SK-N-DZ (cell line): ENCODE measurements at places on chromosomes 3 and 15.

DNA sequence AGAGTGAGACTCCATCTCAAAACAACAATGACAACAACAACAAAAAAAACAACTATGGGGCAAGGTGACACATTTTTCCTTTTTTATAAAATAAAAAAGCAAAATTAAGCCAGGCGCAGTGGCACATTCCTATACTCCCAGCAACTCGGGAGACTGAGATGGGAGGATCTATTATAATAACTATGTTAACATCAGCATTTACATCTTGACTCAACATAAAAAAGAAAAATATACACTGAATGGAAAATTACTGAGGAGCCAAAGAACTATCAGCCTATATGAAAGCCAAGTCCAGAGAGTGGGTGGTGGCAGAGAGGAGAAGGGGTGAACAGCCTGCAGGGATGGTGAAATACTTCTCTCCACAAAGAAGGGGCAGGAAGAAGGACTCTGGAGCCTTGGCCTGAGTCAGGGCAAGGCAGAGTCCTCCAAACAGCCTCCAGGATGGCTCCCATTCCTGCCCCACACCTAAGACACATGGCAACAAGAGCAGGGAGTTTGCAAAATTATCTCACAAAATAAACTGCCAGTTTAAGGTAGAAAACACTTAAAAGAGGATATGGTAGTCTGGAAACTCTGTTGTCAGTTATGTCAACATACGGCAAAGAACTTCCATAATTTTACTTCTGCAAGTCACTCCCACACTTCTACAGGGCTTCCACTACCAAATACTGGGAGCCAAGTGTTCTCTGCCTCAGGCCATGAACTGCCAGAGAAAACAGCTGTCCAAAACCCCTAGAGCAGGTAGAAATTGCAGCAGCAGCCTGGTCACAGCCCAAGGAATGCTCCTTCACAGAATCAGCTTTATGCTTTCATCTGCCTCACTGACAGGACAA, 25.9 kb downstream of the HSPBAP1 start:
- no peak for DNase-seq

DNA sequence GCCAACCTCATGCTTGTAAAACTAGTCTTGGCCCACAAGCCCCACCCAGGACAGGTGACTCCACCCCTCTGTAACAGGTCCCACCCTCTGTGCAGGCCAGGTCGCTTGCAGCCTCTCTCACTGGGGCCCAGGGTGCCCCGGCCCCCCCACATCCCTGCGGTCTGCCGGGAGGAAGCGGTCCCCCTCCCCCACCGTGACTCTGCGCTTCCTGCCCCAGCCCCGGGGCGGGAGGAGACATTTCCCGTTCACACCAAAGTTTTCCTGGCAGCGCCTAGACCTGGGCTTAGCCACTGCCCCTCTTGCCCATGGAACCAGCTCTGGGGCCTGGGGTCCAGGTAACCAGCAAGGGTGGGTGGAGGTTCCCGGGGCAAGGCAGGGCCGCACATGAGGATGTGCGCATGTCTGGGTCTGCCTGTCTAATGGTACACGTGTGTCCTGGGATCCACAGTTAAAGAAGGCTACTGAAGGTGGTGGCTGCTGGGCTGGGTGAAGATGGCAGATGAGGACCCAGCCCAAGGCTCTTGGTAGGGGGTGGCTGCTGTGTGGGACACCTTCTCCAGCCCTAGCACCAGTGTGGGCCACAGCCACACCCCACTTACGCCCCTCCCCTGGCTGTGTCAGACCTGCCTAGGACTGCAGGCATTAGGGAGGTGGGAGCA, 8.4 kb downstream of the NBEAL2 start:
- DNase-seq = no peak

- DNase-seq = no peak
These were observed 420.5 kb downstream of the EPHB1 start for GRCh38 chr3:135215516-135215915.

GRCh38 chr15:68028888-68029207, 25.3 kb upstream of the PIAS1 start:
- DNase-seq = no peak

DNA sequence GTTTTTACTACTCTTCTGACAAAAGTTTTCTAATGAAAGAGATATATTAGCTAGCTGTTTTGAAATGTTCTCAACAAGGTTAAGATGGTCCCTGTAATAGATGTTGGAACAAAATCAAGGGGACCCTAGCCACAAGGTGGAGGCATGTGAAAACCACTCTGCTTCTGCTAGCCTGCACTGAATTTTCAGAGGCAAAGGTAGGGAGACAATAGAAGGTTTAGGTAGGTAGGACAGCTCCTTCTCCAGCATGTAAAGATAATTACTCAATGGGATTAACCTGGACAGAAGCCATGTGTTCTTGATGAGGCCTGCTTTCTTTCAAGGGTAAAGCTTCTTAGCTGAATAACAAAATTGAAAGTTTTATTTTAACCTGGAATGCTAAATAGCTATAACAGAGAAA, 333.5 kb downstream of the LSAMP start:
- DNase-seq = peak; percentile 48

- no peak for DNase-seq
These were observed 24.3 kb downstream of the SIAH2 start for GRCh38 chr3:150738688-150739087.

- DNase-seq = no peak
These were observed 135.4 kb upstream of the FRMD4B start for GRCh38 chr3:69521286-69521685.

DNA sequence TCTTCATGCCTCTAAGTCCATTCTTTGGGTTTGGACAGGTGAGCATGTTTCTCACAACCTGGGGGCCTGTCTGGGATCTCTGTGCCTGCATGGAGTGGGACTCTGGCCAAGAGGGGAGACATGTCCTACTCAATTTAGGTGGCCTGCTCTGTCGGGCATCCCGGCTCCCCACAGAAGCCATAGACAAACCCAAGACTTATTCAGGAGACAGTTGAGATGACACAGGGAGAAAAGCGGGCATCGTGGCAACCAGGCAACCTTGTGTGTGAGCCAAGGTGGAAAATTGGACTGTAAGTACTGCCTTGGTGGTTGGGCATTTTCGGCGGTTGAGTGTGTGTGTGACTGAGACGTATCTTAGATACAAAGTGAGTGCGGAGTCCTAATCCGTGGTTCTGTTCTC, 40.5 kb downstream of the PPCDC start:
- no peak for DNase-seq

DNA sequence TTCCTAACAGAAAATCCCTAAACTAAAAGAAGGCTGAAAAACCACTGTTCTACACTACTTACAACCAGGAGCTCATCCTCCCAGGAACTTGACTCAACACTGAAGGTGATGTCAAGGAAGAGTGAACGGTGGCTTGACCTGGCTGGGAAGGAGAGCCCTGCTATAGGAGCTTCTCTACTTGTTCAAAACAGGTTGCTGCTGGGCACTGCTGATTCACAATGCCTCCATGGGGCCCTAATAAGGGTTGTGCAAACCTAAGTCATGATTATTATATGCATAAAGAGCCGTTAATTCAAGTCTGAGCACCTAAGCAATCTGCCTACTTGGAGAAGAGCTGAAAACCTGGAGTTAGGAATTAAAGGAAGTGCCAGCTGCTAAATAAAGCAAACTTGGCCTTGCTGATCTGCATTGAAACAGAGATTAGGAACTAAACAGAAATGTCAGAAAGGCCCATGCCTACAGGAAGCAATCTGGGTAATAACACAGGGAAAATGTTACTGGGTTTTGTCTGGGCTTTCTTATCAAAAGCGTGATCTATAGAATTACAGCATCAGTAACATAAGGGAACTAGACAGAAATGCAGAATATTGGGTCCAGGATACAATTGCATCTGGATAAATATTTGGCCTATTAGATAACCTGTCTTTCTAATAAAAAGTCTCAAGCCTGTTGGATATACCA, 243.2 kb downstream of the NEK10 start:
- peak; percentile 45 for DNase-seq
